MCF 10A (cell line): ENCODE measurements at places on chromosomes 6 and 20. TPM values are rescaled to one million over a fixed set of nuclear protein-coding genes. Genes with fewer than 3 reads are reported as not detected.

Gene SEMG1
- total RNA-seq = not detected in 2 replicates

Gene SCUBE3
- total RNA-seq = not detected in 2 replicates

Gene ZSCAN23
- 3.0 and 4.7 TPM in 2 replicates for total RNA-seq

Gene TRIM31
- not detected in 2 replicates for total RNA-seq

Gene NR2E1
- total RNA-seq = not detected in 2 replicates

Gene CDSN
- total RNA-seq = 0.16 TPM in 1 of 2 replicates, not detected in the other

Gene MROH8
- 1.1 and 1.5 TPM in 2 replicates for total RNA-seq

GRCh38 chr6:43702534-43703440 is 15.2 kb upstream of the MRPS18A start:
- H3K36me3 ChIP-seq = no peaks in the 10 kb centered on the region
- DNase-seq = peak; percentile 97
- H3K4me3 ChIP-seq = peak overlapping the region; percentile 8
- peak overlapping the region; percentile 83 for H3K27ac ChIP-seq
- peaks cover 26% of the 10 kb centered on the region for H3K4me1 ChIP-seq
- H3K27me3 ChIP-seq = no peaks in the 10 kb centered on the region

GRCh38 chr6:12602342-12602741 is 114.2 kb upstream of the PHACTR1 start:
- no peak overlapping the region for H3K4me3 ChIP-seq
- H3K27me3 ChIP-seq = no peaks in the 10 kb centered on the region
- H3K36me3 ChIP-seq = no peaks in the 10 kb centered on the region
- H3K27ac ChIP-seq = no peak overlapping the region
- no peak for DNase-seq

DNA sequence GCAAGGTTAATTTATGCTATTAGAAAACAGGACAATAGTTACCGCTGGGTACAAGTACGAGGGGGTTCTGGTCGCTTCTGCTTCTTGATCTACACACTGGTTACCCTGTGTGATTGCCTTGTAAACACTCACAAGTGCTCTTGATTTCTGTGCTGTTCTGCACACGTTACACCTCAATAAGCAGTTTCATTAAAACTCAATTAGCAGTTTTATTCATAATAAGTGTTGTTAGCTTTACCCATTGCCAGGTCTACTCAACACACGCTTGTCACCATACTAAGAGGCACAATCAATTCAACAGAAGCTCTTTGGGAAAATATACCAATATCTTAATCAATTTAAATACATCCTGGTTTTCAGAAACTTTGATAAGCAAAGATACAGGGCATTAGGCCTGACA is 20.4 kb downstream of the BMP7 start:
- DNase-seq = no peak
- H3K27me3 ChIP-seq = peaks cover 4% of the 10 kb centered on the region
- peaks cover 9% of the 10 kb centered on the region for H3K4me1 ChIP-seq
- no peak overlapping the region for H3K4me3 ChIP-seq
- H3K27ac ChIP-seq = no peak overlapping the region
- no peaks in the 10 kb centered on the region for H3K36me3 ChIP-seq

- H3K36me3 ChIP-seq = no peaks in the 10 kb centered on the region
- H3K4me1 ChIP-seq = peaks cover 31% of the 10 kb centered on the region
- no peak overlapping the region for H3K4me3 ChIP-seq
- DNase-seq = peak; percentile 81
These were observed 88.9 kb upstream of the ELOVL5 start for GRCh38 chr6:53437557-53438202.

DNA sequence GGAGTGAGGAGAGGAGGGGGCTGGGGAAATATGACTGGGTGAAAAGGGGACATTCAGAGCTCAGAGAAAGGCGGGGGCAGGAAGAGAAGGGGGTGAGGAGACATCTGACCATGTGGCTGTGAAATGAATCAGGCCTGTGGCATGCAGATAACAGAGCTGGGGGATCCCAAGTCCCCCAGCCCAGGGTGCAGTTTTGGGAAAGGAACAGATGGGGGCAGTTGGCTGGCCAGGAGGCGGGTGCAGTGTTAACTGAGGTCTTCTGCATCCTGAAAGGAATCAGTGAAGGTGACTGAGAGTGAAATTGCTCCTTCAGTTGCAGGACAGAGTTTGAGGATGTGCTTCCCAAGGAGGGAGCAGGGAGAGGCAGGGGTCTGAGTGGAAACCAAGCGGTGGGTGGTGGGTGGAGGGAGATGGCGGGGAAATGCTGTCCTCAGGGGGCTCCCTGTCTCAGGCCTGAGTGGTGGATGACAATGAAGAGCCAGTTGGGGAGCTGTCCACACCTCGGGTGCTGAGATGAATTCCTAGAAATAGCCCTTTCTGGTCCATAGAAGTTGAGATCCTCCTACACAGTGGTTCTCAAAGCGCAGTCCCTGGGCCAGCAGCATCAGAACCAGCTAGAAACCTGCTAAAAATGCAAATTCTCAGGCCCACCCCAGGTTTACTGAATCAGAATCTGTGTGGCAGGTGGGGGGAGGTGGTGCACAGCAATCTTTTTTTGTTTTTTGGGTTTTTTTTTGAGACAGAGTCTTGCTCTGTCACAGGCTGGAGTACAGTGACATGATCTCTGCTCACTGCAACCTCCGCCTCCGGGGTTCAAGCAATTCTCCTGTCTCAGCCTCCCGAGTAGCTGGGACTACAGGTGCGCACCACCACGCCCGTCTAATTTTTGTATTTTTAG is 26.0 kb upstream of the CCDC167 start:
- peaks cover 6% of the 10 kb centered on the region for H3K36me3 ChIP-seq
- H3K4me3 ChIP-seq = no peak overlapping the region
- H3K4me1 ChIP-seq = peaks cover 18% of the 10 kb centered on the region
- peak; percentile 38 for DNase-seq
- H3K27ac ChIP-seq = no peak overlapping the region
- H3K27me3 ChIP-seq = peaks cover 16% of the 10 kb centered on the region

DNA sequence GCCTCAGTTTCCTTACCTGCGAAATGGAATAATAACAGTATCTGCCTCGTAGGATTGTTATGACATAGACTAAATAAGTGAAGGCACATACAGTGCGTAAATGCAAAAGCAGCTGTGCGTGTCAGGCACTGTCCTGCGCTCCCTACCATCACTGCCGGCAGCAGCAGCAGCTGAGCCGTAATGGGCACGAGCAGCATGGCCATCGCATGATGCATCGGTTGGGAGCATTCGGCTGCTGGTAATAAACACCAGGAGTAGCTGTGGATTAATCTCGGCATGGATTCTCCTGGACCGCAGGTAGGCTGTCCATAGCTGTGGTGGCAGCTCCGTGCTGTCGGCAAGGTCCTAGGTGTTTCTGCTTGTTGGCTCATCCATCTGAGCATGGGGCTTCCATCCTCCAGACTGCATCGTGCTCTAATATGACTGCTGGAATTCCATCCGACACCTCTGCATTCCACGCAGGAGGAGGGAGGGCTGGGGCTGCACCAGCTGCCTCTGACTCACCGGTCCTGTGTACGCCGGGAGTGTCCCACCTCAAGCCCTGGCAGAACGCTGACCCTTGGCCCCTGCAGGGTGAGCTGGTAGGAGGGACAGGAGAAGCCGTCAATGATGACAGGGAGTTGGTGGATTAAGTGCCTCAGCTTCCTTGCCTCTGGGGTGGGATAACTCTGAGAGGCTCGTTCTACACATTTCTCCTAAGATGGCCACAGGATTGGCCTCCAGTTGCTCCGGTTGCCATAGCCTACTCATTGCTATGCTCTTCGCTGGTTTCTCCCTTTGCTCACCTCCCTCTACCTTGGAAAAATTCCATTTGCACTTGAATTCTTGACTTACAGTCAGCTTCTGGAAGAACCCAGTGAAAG is 100.9 kb upstream of the PMEPA1 start:
- H3K27ac ChIP-seq = no peak overlapping the region
- peaks cover 12% of the 10 kb centered on the region for H3K27me3 ChIP-seq
- no peak overlapping the region for H3K4me3 ChIP-seq
- DNase-seq = peak; percentile 37

DNA sequence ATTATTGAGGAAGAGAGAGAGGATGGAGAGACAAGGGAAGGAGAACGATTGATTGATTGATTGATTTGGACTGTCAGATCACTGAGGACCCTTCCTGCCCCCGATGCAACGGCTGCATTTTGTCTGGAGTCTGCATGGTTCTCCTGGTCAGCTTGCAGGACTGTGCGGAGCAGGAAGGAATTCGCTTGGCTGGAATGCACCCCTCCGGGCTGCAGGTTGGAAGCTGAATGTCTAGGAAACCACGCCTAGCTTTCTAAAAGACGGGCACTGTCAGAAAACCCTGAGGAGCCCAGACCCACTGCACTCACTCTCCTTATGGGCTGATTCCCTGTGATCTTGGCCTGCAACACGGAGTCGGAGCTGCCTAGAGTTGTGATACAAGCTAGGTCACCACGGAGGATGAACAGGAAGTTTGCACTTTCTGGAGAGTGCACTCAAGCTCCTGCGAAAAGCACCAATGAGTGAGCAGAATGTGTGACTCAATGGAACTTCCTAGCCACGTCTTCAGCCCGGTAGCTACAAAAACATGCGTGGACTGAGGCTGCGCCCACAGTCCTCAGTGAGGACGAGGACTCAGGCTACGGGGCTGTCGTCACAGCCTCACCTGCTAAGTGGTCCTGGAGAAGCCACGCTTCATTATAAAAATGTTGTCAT is 14.4 kb downstream of the DACT2 start:
- no peaks in the 10 kb centered on the region for H3K4me1 ChIP-seq
- peaks cover 54% of the 10 kb centered on the region for H3K27me3 ChIP-seq
- DNase-seq = no peak
- H3K27ac ChIP-seq = no peak overlapping the region
- no peaks in the 10 kb centered on the region for H3K36me3 ChIP-seq
- no peak overlapping the region for H3K4me3 ChIP-seq

- H3K27ac ChIP-seq = no peak overlapping the region
- no peaks in the 10 kb centered on the region for H3K4me1 ChIP-seq
- H3K27me3 ChIP-seq = peaks cover 40% of the 10 kb centered on the region
- DNase-seq = no peak
- H3K4me3 ChIP-seq = no peak overlapping the region
- no peaks in the 10 kb centered on the region for H3K36me3 ChIP-seq
These were observed 15.7 kb upstream of the HLA-C start for GRCh38 chr6:31287619-31288018.

- no peak for DNase-seq
- no peaks in the 10 kb centered on the region for H3K27me3 ChIP-seq
- H3K4me1 ChIP-seq = peaks cover 13% of the 10 kb centered on the region
- H3K36me3 ChIP-seq = peaks cover 28% of the 10 kb centered on the region
- H3K4me3 ChIP-seq = peak overlapping the region; percentile 93
- H3K27ac ChIP-seq = peak overlapping the region; percentile 96
These were observed 684 bp upstream of the MED23 start for GRCh38 chr6:131628726-131629125.

GRCh38 chr6:154615483-154616025 is 105.1 kb upstream of the CNKSR3 start:
- H3K4me3 ChIP-seq = peak overlapping the region; percentile 17
- DNase-seq = peak; percentile 86
- peaks cover 12% of the 10 kb centered on the region for H3K4me1 ChIP-seq
- H3K36me3 ChIP-seq = no peaks in the 10 kb centered on the region

GRCh38 chr6:169959136-169960002 is 207.9 kb downstream of the ERMARD start:
- peaks cover 30% of the 10 kb centered on the region for H3K27me3 ChIP-seq
- no peak for DNase-seq

DNA sequence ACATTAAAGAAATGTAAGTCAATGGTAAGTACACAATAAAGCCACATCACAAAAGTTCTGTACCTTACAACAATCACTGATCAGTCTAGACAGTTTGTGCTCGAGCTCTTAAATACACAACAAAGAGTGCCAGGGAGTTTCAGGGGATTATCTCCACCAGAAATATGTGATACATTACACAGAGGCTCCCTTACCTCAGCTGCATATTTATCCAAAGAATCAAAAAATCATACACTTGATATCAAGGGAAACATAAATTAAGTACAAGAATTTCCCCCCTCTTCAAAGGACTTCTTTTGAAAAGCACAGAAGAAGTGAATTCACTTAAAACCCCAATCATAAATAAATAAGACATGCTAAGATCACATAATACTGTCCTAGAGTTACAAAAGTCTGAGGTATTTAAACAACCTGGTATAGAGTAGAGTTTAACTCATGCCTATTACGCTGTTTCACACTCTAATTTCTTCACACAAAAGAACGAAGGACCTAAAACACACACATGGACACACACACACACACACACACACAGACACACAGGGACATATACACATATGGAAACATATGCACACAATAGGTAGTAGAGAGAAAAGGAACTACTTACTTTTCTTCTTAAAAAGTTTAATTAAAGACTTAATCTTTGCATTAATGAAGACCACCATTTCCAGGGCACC is 528 bp downstream of the NHSL1 start:
- no peaks in the 10 kb centered on the region for H3K27me3 ChIP-seq
- DNase-seq = no peak
- peaks cover 10% of the 10 kb centered on the region for H3K4me1 ChIP-seq
- H3K36me3 ChIP-seq = no peaks in the 10 kb centered on the region
- H3K27ac ChIP-seq = peak overlapping the region; percentile 6
- no peak overlapping the region for H3K4me3 ChIP-seq

GRCh38 chr6:41318261-41318653 is 17.2 kb upstream of the NCR2 start:
- no peak overlapping the region for H3K27ac ChIP-seq
- H3K4me1 ChIP-seq = peaks cover 21% of the 10 kb centered on the region
- H3K36me3 ChIP-seq = no peaks in the 10 kb centered on the region
- DNase-seq = no peak
- H3K4me3 ChIP-seq = no peak overlapping the region

GRCh38 chr6:122751326-122751725 is 28.2 kb upstream of the FABP7 start:
- H3K27me3 ChIP-seq = no peaks in the 10 kb centered on the region
- H3K4me1 ChIP-seq = no peaks in the 10 kb centered on the region
- no peak overlapping the region for H3K27ac ChIP-seq
- no peaks in the 10 kb centered on the region for H3K36me3 ChIP-seq
- no peak for DNase-seq

DNA sequence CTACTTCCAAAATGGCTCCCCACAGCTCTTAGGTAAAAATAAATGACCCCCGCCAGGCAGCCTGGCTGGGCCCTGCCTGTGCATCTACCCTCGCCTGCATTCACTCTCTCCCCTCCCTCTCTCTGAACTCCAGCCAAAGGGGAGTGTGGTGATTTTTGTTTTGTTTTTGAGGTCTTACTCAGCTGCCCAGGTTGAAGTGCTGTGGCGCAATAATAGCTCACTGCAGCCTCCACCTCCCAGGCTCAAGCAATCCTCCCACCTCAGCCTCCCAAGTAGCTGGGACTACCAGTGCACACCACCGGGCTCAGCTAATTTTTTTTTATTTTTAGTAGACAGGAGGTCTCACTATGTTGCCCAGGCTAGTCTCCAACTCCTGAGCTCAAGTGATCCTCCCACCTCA is 15.8 kb downstream of the NFATC2 start:
- H3K27ac ChIP-seq = no peak overlapping the region
- no peak overlapping the region for H3K4me3 ChIP-seq
- H3K4me1 ChIP-seq = peaks cover 5% of the 10 kb centered on the region

DNA sequence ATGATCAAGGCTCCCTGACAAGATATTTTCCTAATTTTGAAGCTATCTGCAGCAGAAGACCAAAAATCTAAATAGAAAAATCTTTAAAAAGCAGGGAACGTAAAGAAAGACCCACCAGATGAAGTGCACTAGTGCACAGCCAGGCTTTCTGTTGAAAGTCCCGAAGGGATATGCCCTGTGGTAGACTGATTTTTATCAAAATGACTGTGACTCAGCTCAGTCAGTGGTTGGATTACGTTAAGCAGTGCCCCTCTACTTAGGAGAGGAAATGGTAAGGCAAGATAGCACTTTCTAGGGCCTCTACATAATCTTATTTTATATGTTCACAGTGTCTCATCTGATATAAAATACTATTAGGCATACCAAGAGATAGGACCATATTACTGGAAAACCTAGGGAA is 123.4 kb upstream of the RAB32 start:
- H3K4me1 ChIP-seq = no peaks in the 10 kb centered on the region
- H3K36me3 ChIP-seq = no peaks in the 10 kb centered on the region
- no peak for DNase-seq
- H3K27ac ChIP-seq = no peak overlapping the region
- H3K4me3 ChIP-seq = no peak overlapping the region
